ENCODE measurements at places on chromosomes 13 and 19. TPM values are rescaled to one million over a fixed set of nuclear protein-coding genes. Genes with fewer than 3 reads are reported as not detected.

GRCh38 chr13:50948601-50949000, 39.0 kb downstream of the RNASEH2B start:
- no peak for DNase-seq
- H3K4me1 ChIP-seq: no peaks in the 10 kb centered on the region
- H3K36me3 ChIP-seq: peaks cover 30% of the 10 kb centered on the region
- no peak overlapping the region for H3K4me3 ChIP-seq
- H3K27ac ChIP-seq: no peak overlapping the region
- H3K27me3 ChIP-seq: no peaks in the 10 kb centered on the region

Gene KLK3
- not detected for total RNA-seq

DNA sequence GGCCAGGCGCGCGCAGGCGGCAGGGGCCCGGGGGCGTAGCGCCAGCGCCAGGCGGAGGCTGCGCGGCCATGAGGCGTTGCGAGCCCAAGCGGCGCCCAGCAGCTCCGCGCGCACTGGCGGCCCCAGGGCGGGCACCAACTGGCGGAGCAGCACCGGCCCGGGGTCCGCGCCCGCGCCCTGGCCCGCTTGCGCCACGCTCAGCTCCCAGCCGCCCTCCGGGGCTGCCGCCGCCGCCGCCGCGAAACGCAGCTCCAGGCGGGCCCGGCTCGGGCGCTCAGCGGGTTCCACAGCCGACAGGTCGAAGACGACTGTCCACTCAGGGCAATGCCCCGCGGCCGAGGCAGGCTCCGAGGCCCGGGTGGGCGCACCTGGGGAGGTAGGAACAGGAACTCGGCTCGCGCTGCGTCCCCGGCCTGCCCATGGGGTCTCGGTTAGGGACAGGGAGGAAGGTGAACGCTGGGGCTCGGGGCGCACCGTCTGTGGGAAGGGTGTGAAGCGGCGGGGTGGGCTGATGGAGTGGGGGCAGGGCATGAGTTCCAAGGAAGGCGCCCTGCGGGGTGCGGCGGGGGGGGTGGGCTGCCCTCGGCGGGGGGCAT, 26.8 kb downstream of the CERS1 start:
- DNase-seq: no peak
- no peaks in the 10 kb centered on the region for H3K4me1 ChIP-seq
- H3K4me3 ChIP-seq: no peak overlapping the region
- H3K36me3 ChIP-seq: peaks cover 17% of the 10 kb centered on the region
- H3K27me3 ChIP-seq: peaks cover 18% of the 10 kb centered on the region

- DNase-seq: no peak
- peaks cover 14% of the 10 kb centered on the region for H3K36me3 ChIP-seq
- no peaks in the 10 kb centered on the region for H3K27me3 ChIP-seq
- H3K27ac ChIP-seq: no peak overlapping the region
- peaks cover 9% of the 10 kb centered on the region for H3K4me1 ChIP-seq
Measured at GRCh38 chr19:38193445-38193844, 30.6 kb downstream of the DPF1 start.

GRCh38 chr13:78712831-78713230, 53.9 kb upstream of the OBI1 start:
- DNase-seq: no peak
- H3K4me3 ChIP-seq: no peak overlapping the region
- H3K27me3 ChIP-seq: peaks cover 8% of the 10 kb centered on the region
- H3K4me1 ChIP-seq: peaks cover 3% of the 10 kb centered on the region
- H3K36me3 ChIP-seq: no peaks in the 10 kb centered on the region
- H3K27ac ChIP-seq: no peak overlapping the region

- peaks cover 4% of the 10 kb centered on the region for H3K4me1 ChIP-seq
- no peak overlapping the region for H3K27ac ChIP-seq
Measured at GRCh38 chr13:59358014-59358413, 805.7 kb downstream of the DIAPH3 start.

Gene NCAN
- total RNA-seq: not detected

DNA sequence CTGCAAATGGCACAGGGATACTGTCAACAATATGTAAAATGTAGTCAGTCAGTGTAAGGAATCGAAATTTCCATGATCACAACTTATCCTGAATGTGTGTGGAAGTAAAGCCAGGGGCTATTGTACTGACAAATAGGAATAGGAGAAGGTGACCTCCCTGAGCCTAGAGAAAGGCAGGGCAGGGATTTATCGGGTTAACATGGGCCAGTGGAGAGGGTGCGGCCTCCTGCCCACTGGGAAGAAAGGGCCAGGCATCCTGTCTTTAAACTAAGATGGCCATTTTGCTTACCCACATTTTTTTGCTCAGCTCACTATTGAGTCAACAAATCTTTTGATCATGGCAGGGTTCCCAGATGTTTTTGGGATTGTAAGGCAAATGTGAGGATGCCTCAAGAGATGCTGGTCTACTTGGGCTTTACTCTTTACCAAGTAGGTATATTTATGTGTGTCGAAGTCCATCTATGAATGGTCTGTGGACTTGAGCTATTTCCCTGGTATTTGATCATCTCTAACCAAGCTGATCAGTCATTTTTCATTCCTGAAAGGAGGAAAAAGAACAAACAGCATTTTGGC, 116.6 kb upstream of the RNF113B start:
- H3K36me3 ChIP-seq: no peaks in the 10 kb centered on the region
- H3K4me3 ChIP-seq: no peak overlapping the region
- no peak overlapping the region for H3K27ac ChIP-seq
- H3K27me3 ChIP-seq: peaks cover 3% of the 10 kb centered on the region
- DNase-seq: no peak
